ENCODE measurements at places on chromosomes 6 and 20.
A peak's percentile ranks its signal among the peaks of the same experiment; 100 is the strongest.

DNA sequence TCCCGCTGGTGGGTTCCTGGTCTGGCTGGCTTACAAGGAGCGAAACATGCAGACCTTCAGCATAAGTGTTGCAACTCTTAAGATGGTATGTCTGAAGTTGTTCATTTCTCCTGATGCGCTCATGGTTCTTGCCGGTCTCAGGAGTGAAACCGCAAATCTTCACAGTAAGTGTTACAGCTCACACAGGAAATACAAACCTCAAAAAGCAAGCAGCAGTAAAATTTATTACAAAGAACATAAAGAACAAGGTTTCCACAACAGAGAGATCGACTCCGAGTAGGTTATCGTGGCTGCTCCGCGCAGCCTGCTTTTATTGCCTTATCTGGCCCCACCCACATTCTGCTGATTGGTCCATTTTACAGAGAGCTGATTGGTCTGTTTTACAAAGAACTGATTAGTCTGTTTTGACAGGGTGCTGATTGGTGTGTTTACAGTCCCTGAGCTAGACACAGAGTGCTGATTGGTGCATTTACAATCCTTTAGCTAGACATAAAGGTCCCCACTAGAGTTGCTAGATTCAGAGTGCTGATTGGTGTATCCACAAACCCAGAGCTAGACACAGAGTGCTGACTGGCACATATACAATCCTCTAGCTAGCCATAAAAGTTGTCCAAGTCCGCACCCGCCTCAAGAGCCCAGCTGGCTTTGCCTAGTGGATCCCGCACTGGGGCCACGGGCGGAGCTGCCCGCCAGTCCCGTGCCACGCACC is 39.2 kb downstream of the TRIM27 start:
- no peak for DNase-seq

DNA sequence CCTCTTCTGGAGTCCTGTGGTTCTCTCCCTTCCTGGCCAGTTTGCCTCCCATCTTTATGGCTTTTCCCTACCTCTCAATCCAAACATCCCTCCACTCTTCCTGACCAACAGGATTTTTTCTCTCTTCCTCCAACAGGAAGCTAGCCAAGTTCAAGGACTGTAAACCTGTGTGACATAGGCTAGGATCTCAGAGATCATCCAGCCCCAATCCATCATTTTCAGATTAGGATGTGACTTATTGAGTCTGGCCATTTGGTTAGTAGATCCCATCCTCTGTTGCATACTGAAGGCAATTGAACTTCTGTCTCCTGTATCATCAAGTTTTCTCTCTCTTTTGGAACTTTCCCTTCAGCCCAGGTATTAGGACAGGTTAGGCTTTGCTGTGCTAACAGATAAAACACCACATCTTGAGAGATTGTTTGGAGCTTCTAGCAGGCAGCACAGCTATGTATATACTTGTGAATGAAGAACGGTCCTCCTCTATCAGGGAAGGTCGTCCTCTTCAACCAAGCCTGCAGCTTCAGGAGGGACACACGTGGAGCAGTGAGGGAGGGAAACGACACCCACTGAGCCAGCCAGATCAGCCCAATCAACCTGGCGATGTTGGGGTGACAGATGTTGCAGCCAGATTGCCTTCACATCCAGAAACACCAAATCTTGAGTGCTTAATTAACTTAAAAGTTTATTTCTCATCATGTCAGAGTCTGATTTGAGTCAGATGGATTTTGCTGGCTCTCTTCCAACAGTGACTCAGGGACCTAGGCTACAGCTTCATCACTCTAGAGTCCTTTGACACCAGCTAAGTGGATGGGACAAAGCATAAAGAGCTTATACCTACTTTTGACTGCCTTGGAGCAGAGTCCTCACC is 106.8 kb downstream of the GJA10 start:
- DNase-seq: peak; percentile 49

DNA sequence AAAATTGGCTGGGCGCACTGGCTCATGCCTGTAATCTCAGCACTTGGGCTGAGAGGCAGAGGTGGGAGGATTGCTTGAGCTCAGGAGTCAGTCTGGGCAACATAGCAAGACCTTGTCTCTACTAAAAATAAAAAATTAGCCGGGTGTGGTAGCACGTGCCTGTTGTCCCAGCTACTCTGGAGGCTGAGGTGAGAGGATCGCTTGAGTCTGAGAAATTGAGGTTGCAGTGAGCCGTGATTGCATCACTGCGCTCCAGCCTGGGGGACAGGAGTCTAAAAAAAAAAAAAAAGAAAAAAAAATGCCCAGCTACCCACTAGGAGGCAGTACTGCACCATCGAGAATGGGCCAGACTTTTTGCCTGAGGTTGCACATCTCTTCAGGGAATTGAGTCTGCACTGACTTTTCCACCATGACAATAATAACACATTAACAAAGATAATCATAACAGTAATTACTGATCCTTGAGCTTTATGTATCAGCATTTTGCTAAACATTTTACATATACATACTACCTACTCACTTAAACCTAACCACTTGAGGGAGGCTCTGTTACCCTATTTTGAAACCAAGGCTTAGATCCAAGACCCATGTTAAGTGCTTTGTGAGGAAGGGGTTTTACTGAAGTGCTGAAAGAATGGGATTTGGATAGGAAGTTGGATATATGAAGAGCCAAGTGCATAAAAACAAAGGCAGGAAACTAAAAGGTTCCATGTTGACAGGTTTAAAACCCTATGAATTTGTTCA is 21.0 kb downstream of the SRSF3 start:
- DNase-seq: no peak

DNA sequence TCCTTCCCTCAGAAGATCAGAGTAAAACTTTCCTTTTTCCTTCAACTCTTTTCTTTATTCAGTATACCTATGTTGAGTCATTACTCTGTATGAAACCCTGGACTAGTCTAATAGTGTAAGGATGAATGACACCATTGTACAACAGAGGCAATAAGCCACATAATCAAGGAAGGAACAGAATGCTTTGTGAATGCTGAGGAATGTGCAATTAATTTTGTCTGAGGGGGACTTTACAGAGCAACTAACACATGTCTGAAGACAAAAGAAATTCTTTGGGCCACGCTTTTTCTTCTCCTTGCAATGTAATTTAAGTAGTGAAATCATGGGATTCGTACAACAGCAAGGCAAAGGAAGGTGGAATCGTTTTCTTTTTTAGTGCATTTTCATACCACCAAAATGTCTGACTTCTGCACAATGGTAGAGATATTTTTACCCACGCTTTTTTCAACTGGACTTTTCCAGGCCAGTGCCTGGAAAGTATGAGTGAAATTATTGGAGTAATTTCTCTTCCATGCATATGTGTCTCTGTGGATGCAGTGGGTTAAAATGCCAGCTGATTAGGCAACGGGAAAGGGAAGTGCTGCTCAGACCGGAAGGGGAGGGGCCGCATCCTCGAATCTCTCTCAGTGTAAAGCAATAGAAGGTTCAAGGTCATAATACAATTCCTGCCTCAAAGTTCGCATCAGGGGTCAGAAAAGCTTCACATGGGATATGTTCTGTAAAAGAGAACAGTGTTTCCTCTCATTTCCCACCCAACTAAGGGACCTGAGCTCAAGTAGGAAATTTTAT is 89.9 kb upstream of the MTHFD1L start:
- DNase-seq: no peak

GRCh38 chr20:52433326-52434040 is 241.9 kb upstream of the ZFP64 start:
- DNase-seq: no peak

- DNase-seq: no peak
These were observed 158.5 kb downstream of the PHACTR1 start for GRCh38 chr6:12875051-12875450.

DNA sequence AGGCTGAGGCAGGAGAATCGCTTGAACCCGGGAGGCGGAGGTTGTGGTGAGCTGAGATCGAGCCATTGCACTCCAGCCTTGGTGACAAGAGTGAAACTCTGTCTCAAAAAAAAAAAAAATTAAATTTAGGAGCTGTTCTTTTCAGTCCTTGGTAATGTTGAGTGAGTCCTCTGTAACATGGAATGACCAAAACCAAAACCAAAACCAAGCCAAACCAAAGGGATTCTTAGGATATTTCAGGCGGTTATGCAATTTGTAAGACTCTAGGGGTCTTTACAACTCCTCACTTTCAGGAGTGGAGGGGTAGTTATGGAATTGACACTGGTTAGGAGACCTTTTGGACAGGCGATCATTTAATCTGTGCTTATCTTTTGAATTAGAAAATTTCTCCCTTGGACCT is 15.8 kb downstream of the TIAM2 start:
- DNase-seq: no peak

- DNase-seq: no peak
These were observed 42.0 kb downstream of the VTA1 start for GRCh38 chr6:142189057-142189456.

DNA sequence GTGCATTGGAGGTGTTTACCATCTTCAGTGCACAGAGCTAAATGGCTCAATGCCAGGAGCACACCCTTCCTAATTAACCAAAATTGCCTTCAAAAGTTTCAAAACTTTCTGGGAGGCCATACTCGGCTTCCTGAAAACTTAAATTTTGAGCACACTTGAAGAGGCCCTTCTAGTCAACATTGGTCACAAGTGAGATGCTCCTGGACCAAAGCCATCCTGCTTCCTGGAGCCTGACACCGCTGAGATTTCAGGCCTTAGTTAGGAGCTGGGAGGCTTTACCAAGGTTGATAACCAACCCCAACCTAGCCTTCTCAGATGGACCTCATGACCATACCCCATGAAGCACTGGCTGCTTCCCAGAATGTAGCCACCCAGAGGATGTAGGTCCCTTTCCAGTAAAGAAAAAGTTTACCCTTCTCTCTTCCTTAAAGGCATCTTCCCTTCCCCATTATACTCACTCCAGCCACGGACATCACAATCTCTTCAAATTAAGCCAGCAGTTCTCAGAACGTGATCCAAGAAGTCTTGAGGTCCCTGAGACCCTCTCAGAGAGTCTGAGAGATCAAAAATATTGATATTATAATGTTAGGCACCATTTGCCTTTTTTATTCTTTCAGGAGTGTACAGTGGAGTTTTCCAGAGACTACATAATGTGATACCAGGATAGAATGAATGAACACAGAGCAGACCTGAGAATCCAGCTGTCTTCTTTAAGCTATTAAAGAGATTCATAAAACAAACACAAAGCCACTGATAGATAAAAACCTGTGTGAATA is 32.8 kb upstream of the SPTLC3 start:
- no peak for DNase-seq

DNA sequence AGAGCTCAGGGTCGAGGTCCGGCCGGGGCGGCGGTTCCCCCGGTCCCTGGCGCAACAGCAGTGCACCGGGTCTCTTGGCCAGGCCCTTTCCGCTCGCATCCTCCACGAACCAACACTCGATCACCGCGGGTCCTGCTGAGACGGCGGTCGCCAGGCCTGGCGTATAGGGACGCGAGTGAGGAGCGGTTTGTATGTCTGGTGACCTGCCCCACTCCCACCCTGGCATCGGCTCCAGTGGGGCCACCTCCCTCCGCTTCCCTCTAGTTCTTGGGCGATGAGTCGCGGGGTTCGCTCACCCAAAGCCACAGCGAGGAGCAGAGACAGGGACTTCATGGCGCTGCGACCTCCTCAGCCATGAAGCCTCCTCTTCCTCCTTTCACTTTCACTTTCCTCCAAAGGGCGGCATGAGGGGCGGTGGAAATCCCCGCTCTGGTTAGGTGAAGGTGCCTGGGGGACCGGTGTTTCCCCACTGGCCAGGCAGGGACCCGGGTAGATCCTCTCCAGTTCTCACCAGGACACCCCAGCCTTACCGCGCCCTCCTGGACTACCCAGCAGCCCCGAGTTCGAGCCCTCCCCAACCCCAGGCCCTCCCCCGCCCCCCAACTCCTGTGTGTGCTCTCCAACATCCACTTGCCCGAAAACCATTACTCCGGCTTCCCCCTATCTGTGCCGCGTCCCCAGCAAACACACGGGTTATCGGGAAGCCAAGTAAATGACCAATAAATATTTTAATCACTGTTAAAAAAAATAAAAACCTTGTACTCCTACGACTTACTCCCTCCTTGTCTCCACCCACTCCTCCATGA is at the start of gene TAPBP:
Gene TAPBP (minus strand): TSS at position 370 of the 806 bp plus-strand sequence. CDS start 37 bp downstream, at position 333.
- DNase-seq: peak; percentile 23

DNA sequence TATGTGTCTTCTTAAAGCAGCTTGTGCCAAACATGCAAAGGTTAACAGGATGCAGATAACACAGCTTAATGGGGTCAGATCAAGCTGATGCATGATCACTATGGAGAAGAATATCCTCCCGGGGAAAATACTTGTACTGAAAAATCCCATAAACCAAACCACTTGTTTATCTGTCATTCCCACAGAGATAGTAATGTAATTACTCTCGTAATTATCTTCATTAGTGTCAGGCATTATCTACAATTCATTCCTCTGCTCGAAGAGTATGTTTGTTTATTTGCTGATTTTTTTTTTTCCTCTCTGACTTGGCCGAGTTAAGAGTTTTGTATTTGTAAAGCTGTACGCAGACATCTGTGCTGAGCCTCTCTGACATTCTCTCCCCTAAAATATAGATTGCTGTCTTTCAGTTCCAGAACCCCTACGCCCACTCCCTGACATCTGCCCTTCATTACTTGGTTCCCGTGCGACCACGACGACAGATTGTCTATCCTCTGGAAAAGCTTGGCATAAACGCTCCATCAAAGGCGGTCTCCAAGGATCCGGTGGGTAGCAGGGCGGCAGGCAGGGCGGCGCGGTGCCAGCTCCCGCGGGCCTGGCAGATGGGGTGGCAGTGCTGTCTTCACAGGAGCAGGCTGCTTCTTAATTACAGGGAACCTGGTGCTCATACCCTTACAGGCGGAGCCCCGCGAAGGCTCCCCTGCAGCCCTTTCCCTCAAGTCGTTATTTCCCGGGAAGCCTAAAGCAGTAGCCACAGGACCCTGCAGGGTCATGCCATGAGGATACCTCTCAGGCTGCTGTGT is 147.2 kb downstream of the CFAP61 start:
- DNase-seq: no peak

DNA sequence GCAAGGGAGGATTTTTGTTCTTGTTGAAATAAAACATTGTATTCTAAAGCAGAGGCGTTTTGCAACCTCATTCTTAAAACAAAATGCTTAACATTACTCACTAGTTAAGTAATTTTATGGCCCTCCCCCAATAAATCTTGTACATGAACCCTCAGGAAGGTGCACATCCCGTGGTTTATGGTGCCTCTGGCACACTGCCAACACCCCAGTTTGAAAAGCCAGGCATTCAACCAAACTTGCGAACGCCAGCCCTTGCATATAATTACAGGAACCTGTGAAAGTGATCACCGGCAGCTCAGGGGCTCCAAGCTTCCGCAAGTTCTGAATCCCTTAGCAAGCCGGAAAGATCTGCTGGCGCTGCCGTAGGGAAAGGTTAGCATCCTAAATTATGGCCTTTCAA is 1109.0 kb upstream of the FLRT3 start:
- peak; percentile 37 for DNase-seq

DNA sequence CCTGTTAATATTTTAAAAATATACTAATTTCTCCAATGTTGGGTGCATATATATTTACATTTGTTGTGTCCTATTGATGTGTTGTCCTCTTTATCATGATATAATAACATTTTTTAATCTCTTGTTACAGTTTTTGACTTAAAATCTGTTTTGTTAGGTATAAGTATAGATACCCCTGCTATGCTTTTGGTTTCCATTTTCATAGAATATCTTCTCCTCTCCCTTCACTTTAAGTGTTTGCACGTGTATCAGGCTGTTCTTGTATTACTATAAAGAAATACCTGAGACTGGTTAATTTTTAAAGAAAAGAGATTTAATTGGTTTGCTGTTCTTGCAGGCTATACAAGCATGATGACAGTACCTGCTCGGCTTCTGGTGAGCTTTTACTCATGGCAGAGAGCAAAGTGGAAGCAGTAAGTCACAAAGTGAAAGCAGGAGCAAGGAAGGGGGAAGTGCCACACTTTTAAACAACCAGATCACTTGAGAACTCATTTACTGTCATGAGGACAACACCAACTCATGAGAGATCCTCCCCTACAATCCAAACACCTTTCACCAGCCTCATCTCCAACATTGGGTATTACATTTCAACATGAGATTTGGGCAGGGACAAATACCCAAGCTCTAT is 340.5 kb upstream of the SYNCRIP start:
- DNase-seq: no peak
